AG09309 (cell line): ENCODE measurements at places on chromosomes 12 and 14.

DNA sequence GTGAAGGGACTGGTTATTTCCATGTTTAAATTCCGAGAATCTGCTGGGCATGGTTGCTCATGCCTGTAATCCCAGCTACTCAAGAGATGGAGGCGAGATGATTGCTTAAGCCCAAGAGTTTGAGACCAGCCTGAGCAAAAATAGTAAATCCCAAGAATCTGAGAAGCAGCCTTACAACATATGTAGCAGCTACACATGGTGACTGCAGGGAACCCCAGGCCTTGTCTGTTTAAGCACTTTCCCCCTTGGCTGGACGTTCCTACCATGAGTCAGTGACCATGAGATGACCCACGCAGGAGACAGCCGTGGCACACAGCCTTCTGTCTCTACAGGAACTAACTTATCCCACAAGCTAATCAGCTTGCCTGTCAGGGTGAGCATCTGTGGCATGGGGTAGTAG lies 5.5 kb upstream of the SLC24A4 start:
- DNase-seq, result no peak

DNA sequence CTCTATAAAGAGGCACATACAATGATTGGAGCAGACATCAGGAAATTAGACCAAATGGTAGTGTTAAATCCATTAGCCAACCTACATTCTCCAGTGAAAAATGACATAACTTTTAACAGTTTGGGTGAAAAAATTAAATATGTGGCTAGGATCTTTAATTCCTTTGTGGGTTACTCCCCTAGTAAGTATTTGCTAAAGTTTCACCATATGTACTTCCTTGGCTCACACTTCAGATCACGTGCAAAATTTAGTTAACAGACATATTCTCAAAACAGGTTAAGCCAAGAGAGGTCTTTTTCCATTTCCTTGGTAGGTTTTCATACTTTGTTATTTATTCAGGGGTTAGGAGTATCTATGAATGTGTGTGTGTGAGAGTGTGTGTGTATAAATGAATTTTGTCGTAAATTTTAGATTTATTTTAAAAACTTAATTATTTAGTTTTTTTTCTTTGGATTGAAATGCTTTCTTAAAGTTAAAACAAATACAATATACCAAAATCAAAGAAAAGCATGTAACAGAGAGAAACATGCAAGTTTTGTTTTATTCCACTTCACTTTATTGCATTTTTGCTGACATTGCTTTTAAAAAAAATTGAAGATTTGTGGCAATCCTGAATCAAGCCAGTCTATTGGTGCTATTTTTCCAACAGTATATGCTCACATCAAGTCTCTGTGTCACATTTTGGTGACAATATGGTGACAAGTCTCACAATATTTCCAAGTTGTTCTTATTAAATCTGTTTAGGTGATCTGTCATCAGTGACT lies 258.7 kb downstream of the FLRT2 start:
- DNase-seq, result no peak

DNA sequence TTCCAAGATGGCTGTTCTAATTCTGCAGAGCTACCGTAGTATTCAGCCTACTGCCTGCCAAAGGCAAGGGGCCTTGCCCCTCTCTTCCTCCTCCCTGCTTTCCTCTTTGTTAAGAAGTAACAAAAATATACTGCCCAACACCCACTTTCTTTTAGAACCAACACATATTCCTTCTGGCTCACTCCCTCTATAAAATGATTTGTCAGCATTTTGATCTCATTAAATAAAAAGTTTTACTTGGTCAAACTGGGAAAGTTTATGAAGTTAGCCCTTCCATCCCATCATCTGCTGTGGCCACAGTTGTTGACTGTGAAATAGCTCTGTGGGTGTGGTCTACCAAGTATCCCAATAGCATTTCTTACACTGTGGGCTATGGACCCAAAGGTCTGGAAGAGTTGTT lies 472.4 kb downstream of the ZFP36L1 start:
- no peak for DNase-seq

GRCh38 chr14:87745507-87746118 lies 247.4 kb downstream of the GALC start:
- no peak for DNase-seq

DNA sequence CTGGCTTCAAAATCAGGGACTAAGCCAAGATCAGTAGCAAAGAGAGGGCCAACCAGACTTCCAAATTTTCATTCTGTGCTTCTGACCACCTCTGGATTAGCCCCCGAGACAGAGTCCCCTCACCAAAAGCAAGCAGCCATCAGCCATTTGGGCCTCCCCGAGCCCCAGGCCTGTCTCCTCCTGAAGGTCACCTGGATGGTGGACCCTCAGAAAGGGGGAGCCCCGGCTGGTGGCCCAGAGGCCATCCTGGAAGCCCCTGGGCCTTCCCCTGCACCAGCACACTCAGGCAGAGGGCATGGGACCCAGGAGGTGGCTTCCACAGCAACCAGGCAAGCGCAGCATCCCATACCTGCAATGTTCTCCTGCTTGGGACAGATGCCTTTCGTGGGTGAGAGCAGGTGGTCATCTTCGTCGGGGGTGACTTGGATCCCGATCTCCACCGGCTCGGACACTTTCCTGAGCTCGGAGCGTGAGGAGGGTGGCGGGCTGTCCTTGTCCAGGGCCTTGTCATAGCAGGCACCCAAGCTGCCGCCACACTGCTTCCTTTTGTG lies 14.8 kb downstream of the BCL11B start:
- DNase-seq, result no peak

DNA sequence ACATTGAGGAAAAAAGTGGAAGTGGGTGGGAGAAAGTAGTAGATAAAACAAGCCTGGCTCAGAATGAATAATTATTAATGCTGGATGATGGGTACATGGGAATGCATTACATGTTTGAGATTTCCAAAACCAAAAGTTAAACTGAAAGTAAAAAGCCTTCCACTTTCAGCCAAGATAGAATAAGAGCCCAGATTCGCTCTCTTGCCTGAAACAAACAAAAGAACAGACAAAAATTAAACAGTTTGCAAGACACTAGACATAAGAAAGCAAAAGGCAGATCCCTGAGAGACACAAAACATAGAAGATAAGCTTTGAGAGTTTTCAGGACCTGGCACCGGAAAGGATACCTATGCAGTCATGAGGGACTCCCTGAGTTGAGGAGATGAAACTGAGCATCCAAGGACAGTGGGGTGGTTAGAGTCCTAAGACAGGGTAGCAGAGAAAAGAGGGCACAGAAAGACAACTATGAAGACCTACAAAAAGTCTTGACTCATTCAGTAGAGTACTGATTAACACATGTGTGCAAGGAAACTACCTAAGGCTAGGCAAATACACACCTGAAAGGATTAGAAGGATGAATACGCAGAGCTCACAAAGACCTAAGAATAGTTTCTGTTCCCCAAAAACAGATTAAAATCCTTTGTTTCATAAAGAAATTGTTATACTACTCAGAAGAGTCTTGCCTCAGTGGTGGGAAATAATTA lies 54.1 kb downstream of the CEP83 start:
- no peak for DNase-seq

DNA sequence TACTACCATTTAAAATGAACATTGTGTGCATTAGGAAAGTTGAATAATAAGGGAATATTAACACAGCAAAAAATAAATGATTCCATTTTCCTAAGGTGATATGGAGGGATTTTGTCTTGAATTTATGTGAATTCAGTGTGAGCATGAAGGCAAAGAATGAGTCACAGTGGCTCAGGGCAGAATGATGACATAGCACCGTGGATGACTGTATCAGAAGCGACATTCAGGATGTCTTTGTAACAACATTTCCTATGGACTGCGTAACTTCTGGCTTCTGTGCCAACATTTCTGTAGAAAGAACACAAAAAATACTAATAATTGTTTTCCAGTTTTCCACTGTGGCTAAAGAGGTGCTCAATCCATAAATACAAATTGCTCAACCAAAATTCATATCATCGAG lies 54.6 kb downstream of the TTC8 start:
- DNase-seq, result no peak

GRCh38 chr14:23729720-23730387 lies 93.7 kb downstream of the DHRS2 start:
- no peak for DNase-seq

- DNase-seq, result no peak
These were observed 11.9 kb downstream of the TGFB3 start for GRCh38 chr14:75969891-75970290.

DNA sequence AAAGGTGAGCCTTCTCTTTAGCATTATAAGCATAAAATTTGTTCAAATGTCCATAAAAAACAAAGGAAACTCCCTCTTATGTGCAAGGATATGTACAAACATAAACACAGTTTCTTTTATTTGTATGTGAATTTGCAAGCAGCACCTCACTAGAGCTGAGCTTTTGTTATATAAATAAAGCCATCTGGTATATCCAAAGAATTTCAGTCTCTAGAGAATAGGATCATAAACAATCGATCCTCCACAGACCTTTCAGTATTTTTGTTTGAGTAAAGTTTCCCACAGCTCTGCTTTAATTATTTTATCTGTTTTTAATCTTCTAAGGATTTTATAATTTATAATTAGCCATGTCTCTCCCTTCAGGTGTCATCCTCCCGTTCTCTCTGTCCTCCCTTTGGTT lies 89.2 kb downstream of the OTOGL start:
- DNase-seq, result no peak

GRCh38 chr12:52423035-52423434 lies 11.1 kb downstream of the KRT75 start:
- DNase-seq, result no peak

DNA sequence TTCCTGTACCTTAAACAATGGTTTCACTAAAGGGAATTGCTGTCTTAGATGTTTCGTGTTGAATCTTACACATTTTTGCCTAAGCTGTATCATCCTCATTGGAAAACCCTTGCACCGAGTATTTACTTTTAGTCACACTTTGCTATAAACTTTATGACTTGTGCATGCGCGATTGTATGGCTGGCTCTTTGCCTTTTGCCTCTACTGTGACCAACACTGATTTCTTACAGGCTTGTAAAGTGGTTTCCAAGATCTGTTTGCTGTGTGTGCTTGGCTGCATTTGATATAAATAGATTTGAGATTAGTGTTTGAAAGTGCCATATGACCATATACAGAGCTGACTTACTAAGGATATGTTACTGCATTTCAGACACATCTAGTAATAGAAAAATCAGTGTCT lies 40.5 kb downstream of the RASSF3 start:
- DNase-seq, result peak; percentile 35

- DNase-seq, result no peak
These were observed 8.5 kb downstream of the FBXW8 start for GRCh38 chr12:116919247-116919661.

DNA sequence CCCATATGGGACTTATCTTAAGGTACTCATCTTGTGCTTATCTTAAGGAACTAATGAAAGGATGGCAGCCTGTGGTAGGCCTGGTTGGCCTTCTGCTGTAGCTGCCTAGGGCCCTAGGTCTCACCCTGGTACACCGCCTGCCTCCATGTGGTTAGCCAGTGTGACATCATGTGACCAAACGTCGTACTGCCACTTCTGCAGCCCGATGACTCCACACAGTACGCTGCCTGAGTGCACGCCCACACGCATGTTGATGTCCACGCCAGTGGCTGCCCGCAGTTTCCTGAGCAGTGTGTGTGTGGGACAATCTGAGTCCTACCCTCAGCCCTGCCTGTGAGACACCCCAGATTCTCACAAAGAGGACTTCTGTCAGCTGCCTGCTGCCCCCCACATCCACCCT lies 5.1 kb downstream of the ADCY4 start:
- no peak for DNase-seq

GRCh38 chr14:104388541-104389325 lies 190.8 kb upstream of the C14orf180 start:
- DNase-seq, result no peak

GRCh38 chr12:116382686-116383530 lies 105.4 kb upstream of the MED13L start:
- DNase-seq, result peak; percentile 97

DNA sequence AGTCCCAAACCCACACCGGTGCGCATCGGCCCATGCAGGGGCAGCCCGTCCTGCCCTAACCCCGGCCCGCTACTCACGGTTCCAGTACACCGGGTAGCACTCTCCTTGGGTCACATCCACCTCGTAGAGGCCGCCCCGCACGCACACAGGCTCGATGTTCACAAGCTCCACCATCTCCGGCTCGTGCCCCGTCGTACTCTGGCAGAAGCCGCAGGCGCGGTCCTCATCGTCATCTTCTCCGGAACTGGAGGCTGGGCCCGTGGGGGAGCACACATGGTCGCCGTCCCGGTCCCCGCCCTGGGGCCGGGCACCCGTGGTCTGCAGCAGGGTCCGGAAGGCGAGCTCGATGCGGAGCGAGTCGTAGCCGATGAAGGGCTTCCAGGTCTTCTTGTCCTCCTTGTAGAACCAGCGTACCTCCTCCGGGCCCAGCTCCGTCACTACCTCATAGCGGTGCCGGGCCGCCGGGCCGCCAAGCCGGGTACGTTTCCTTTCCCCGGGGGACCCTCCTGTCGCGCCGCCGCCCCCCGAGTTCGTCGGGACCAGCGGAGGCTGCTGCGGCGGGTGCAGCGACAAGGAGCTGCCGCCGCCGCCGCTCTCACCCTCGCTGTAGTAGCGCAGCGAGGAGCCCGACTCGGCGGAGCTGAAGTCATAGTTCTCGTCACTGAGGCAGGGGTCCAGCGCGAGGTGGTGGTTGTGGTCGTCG lies 788 bp downstream of the DDHD1 start:
- no peak for DNase-seq

- DNase-seq, result no peak
These were observed 6.2 kb downstream of the TNFAIP2 start for GRCh38 chr14:103129301-103130016.

- DNase-seq, result no peak
These were observed 191.6 kb upstream of the NUDT4 start for GRCh38 chr12:93186131-93186530.

- no peak for DNase-seq
These were observed 107.5 kb downstream of the KITLG start for GRCh38 chr12:88472775-88473174.

- no peak for DNase-seq
These were observed 736.6 kb upstream of the SEL1L start for GRCh38 chr14:82270286-82270685.

DNA sequence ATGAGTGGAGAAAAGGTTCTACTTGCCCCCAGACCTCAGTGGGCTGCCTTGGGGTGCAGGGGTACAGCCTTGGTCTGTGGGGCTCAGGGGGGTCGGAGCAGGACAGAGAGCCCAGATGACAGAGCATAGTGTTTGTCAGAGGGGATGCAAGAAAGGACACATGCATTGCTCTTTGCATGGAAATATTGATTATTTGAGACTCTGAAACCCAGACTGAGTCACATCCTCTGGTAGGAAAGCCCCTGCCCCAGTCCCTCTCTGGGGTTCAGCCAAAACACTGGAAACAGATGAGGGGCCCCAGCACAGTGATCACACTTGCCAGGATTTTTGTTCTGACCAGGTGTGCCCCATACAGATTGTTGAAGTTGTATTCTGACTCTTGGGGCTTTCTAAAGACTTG lies 1094.4 kb downstream of the BCL11B start:
- no peak for DNase-seq

GRCh38 chr12:5017638-5018348 lies 25.9 kb upstream of the KCNA5 start:
- no peak for DNase-seq
